ENCODE measurements at places on chromosomes 16 and 17. TPM values are rescaled to one million over a fixed set of nuclear protein-coding genes. Genes with fewer than 3 reads are reported as not detected.

The CD300LB gene
- not detected for total RNA-seq

The RNF112 gene
- 9.1 TPM for total RNA-seq

The DPEP2 gene
- not detected for total RNA-seq

The MMP28 gene
- total RNA-seq = 0.16 TPM

The CNTNAP4 gene
- total RNA-seq = 0.12 TPM

The TSPAN10 gene
- total RNA-seq = 1.9 TPM

The DPEP3 gene
- total RNA-seq = not detected

The FOXC2 gene
- total RNA-seq = 0.16 TPM

The PTGES3L gene
- not detected for total RNA-seq

The YBX2 gene
- total RNA-seq = not detected

The MT1A gene
- not detected for total RNA-seq
